ENCODE measurements at places on chromosomes 13 and 19. TPM values are rescaled to one million over a fixed set of nuclear protein-coding genes. Genes with fewer than 3 reads are reported as not detected.

DNA sequence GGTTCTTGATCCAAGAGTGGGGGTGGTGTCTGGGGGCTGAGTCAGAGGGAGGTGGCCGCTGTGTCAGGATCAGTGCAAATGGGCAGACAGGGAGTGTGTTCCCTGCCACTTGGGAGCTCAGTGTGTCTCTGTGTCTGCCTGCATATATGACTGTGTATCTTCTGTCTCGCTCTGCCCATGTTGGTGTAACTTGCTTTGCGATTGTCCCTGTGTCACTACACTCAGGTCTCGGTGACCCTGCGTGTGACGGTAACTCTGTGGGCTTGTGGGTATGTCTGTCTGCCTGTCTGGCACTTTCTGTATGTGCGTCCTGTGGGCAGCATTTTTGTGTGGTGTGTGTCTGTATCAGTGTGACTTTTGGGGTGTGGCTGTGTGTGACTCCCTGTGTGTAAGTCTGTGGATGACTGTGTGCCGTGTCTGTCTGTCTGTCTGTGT lies 8.2 kb upstream of the ERFL start:
- peaks cover 55% of the 10 kb centered on the region for H3K27me3 ChIP-seq
- no peaks in the 10 kb centered on the region for H3K4me1 ChIP-seq
- no peak for DNase-seq
- no peak overlapping the region for H3K27ac ChIP-seq

DNA sequence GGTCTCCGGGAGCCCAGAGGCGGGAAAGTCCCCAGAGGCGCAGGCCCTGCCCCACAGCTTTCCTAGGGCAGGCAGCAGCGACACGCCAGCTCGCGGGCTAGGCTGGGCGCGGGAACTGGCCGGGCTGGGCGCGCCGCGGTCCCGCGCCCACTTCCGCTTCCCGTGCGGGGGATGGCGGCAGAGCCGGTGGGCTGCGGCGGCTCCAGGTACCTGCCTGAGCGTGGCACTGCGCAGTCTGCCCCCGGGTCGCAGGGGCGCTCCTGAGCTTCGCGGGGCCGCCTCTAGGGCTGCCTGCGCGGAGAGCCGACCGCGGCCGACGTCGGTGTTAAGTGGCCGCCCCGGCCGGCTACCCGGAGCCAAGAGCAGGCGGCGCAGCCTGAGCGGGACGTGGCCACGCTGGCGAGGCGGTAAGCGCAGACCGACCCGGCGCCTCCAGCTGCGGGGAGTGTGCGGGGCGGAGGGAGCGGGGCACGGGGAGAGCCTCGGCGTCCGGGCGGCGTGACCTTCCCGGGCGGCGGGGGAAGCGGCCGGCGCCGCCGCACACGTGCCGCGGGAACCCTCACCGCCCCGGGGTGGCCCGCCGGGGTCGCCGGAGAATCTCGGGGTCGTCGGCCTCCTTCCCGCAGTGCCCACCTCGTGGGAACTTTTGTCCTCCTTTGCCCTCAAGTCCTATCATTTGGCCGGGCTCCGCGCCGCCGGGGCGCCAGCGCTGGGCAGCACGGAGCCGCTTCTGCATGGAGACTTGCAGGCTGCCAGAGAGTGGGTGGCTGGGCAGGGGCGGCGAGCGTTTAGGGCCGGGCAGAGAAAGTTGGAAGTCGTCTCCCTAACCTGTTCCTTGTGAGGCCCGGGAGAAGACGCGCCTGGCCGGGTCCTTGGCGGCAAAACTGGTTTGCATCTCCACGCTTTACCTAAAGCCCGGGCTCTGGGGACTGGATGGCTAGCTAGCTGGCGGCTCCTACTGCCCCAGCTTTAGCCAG lies 31.4 kb upstream of the MPHOSPH8 start:
- H3K27me3 ChIP-seq, result no peaks in the 10 kb centered on the region
- H3K27ac ChIP-seq, result no peak overlapping the region
- H3K4me1 ChIP-seq, result no peaks in the 10 kb centered on the region
- DNase-seq, result peak; percentile 64
- peak overlapping the region; percentile 81 for H3K4me3 ChIP-seq
- peaks cover 20% of the 10 kb centered on the region for H3K36me3 ChIP-seq

GRCh38 chr13:105541565-105541964 lies 993.9 kb downstream of the EFNB2 start:
- DNase-seq, result no peak
- H3K4me1 ChIP-seq, result no peaks in the 10 kb centered on the region
- no peaks in the 10 kb centered on the region for H3K27me3 ChIP-seq
- no peak overlapping the region for H3K27ac ChIP-seq
- H3K4me3 ChIP-seq, result no peak overlapping the region

- no peak overlapping the region for H3K27ac ChIP-seq
- H3K27me3 ChIP-seq, result no peaks in the 10 kb centered on the region
- H3K36me3 ChIP-seq, result peaks cover 11% of the 10 kb centered on the region
- H3K4me3 ChIP-seq, result no peak overlapping the region
- no peak for DNase-seq
- no peaks in the 10 kb centered on the region for H3K4me1 ChIP-seq
Measured at GRCh38 chr13:24254146-24254841, 55.1 kb upstream of the C1QTNF9 start.

- no peak overlapping the region for H3K27ac ChIP-seq
- H3K4me1 ChIP-seq, result no peaks in the 10 kb centered on the region
- peak; percentile 24 for DNase-seq
- H3K27me3 ChIP-seq, result no peaks in the 10 kb centered on the region
- H3K4me3 ChIP-seq, result no peak overlapping the region
Measured at GRCh38 chr19:11208561-11209471, 11.5 kb upstream of the KANK2 start.

DNA sequence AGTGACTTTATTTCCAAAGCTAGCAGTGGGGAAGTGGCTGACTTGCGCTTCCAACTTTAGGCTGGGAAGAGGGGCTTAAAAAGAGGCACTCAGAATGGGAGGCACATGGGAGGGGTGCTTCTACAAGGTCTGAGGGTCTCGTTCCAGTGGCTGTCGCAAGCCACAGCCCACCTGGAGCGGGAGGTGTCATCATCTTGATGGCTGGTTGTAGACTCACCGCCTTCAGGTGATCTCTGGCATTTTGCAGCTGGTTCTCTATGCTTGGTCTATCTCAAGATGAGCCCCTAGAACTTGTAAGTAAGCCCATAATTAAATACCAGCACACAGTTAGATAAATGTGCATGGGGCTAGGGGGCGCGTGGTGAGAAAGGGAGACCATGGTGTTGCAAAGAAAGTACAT lies 9.2 kb downstream of the TEX29 start:
- H3K4me3 ChIP-seq, result no peak overlapping the region
- H3K36me3 ChIP-seq, result no peaks in the 10 kb centered on the region
- no peaks in the 10 kb centered on the region for H3K4me1 ChIP-seq
- H3K27ac ChIP-seq, result no peak overlapping the region

DNA sequence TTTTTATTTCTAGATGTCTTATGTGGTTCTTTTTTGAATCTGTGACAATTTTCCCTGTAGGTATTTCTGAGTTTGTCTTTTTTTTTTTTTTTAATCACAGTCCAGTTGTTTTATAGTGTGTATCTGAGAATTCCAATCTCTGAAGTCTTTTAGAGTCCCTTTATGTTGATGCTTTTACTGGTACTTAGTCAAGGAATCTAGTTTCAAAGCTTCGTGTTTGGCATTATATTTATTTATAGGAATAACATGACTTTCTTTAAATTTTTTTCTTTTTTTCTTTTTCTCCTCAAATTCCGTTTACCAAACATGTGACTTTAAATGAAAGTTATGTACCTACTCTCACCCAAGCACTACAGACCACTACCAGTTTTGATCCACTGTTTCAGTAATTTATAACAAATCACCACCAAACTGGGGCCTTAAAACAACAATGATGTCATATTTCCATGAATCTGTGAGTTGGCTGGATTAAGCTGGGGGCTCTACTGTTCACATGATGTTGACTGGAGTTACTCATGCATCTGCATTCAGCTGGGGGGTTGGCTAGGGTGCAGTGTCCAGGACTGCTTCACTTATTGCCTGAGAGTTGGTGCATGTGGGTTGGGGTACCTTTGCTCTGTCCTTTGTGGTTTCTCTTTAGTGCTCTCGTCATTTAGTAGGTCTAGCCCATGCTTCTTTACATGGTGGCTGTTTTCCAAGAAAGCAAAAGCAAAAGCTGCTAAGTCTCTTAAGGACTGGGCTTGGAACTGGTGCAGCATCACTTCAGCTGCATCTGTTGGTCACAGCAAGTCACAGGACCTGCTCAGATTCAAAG lies 22.3 kb downstream of the KCTD4 start:
- H3K4me3 ChIP-seq, result no peak overlapping the region
- no peaks in the 10 kb centered on the region for H3K36me3 ChIP-seq
- no peak overlapping the region for H3K27ac ChIP-seq

Gene ZNF677
- total RNA-seq, result 39.3 TPM

Gene KCNN4
- 0.26 TPM for total RNA-seq

Gene SIGLEC8
- total RNA-seq, result not detected

Gene CEACAM8
- total RNA-seq, result not detected

Gene ZIM2
- total RNA-seq, result not detected

Gene NDUFB7
- 155 TPM for total RNA-seq

Gene CYP2S1
- 159 TPM for total RNA-seq

Data from H9 (cell line).